Activated T-cell treated with anti-CD3 and anti-CD28 coated beads for 1 hour (primary cell): ENCODE measurements at places on chromosomes 16 and 17.
A peak's percentile ranks its signal among the peaks of the same experiment; 100 is the strongest.

- DNase-seq, result no peak
Measured at GRCh38 chr17:2412561-2413021, 11.7 kb upstream of the MNT start.

- DNase-seq, result no peak
Measured at GRCh38 chr17:4856937-4857314, 23.8 kb downstream of the MINK1 start.

DNA sequence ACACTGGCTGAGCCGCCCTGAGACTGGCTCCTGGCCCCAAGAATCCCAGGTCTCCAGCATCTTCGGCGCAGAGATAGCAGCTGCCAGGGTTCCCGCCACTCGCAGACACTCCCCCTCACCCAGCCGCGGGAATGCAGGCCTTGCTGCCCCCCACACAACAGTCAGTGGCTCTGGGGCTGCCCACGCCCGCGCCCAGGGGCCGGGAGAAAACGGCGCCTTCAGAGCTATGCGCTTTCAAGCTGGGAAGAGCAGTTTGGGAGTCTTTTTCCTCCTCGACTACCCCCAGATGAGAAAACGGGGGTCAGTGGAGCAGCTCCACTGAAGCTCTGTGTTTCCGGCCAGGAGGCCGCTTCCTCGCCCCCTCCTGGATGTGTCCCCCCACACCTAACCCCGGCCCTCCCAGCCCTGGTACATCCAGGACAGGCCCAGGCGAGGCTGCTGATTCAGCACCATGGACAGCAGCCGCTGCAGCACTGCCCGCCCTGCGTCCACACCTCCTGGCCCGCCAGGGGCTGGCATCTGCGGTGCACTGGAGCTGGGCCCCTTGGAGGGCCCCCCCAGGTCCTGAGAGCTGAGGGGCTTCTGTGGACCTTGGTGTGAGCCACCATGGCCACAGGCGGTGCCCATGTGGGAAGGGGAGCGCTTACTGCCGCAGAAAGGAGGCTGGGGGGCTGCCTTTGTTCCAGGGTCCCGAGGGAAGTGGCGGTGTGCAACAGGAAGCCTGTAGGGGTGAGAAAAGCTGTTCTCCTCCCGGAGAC is 35.7 kb downstream of the CACNA1H start:
- DNase-seq, result peak; percentile 33

- no peak for DNase-seq
Measured at GRCh38 chr16:71707199-71707598, 17.3 kb downstream of the PHLPP2 start.

GRCh38 chr16:55330781-55331647 is 7.0 kb downstream of the IRX6 start:
- DNase-seq, result no peak

DNA sequence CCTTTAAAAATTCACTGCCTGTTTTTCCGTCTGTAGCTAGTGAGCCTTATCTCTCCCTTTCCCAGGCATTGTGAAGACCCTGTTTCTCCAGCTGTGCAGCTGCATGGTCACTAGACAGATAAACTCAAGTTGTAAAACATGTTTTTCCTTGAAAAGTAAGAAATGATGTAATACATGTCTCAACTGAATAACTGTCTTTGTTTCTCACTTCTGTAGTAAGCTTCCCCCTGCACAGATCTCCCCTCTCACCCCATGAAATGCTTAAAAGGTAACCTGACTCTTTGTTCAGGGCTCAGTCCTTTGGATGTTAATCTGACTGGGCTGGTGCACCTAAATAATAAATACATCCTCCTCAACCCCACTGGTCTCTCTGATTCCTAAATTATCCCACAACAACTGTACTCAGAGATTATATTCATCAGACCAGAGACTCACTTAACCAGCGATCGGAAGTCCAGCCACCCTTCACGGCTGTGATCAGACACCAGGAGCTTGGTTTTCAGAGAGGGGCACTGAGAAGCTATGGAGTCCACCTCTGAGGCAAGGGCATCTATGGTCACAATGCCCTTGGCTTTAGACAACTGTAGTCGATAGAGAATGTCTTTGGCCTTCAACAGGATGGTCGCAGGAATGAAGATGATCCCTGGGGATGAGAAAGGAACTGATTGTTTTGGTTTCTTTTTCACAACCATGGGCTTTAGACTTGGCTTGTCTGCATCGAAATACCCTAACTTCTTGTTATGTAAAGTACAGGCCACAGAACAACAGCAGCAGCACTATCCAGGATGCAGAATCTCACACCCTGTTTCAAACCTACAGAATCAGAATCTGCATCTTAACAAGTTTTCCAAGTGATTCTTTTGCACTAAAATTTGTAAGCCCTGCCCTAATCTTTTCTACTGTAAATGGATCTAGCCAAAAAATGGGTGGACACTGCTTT is 15.4 kb downstream of the ACSM1 start:
- no peak for DNase-seq

DNA sequence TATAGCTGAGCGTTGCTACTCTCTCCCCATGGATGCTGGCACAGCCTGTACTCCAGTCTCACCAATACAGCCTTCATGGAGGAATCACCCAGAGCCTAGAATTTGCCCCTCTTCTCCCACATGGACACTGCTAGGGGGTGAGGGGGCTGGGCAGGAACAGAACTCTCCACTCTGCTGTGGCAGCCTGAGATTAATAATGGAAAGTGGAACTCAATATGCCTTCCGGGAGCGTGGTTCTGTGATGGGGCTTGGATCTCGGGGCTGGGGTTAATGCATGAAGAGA is 1.2 kb downstream of the SLC9A5 start:
- no peak for DNase-seq

- DNase-seq, result no peak
Measured at GRCh38 chr17:1169221-1169928, 10.4 kb downstream of the ABR start.

DNA sequence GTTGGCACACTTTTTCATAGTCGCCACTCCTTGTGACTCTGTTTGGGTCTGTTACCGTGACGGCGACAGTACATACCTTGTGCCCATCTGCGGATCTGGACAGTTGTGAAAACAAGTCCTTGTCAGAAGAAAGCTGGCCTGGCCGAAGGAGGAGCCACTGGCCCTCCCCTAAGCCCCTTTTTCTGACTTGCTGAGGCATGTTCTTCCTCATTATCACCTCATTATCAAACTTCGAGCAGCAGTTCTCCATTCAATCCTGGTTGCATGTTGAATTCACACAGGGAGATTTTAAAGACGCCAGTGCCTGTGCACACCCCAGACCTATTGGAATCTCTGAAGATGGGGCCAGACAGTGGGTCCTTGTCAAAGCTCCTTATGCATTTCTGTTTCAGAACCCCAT is 61.1 kb downstream of the CYLD start:
- no peak for DNase-seq

- DNase-seq, result no peak
Measured at GRCh38 chr17:12320286-12320685, 299.6 kb downstream of the MAP2K4 start.

GRCh38 chr17:48841395-48841831 is 10.6 kb downstream of the CALCOCO2 start:
- no peak for DNase-seq

GRCh38 chr16:84849751-84850150 is 30.0 kb downstream of the CRISPLD2 start:
- DNase-seq, result no peak

DNA sequence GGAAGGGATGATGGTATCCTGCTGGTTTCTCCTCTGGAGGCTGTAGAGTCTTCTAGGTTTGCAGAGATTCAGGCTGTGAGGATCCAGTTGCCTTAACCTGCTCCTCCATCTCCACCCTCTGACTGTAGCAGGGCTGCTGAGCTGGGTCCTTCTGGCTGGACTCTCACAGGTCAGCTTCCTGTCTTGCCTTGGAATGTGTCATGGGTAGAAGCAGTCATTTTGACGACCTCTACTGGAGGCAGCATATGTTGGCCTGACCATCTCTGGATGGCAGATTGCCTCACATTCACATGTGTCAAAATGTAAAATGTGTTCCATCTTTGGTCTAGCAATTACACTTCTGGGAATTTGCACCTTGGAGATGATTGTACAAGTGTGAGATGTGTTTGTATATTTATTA is 504.4 kb upstream of the EEF2KMT start:
- no peak for DNase-seq

GRCh38 chr17:71527311-71527710 is 593.5 kb upstream of the SOX9 start:
- DNase-seq, result no peak

DNA sequence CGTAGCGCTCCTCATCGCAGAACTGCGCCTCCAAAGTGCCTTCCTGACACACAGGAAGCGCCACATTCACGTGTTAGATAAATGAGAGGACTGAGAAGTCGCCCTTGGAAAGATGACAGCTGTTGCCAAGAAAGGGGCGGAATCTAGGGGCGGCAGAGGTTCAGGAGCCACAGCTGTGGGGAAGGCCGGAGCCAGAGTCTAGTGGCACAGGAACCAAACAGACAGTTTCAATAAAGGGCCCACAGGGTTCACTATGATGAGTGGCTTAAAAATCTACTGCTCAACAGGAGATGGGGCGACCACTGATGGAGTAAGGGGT is 4.7 kb downstream of the FLCN start:
- DNase-seq, result no peak

GRCh38 chr16:788399-789126 is at the start of gene CHTF18:
TSS of gene CHTF18 (plus strand) at chr16:788620. CDS start at chr16:788685, 65 bp downstream.
- peak; percentile 89 for DNase-seq

DNA sequence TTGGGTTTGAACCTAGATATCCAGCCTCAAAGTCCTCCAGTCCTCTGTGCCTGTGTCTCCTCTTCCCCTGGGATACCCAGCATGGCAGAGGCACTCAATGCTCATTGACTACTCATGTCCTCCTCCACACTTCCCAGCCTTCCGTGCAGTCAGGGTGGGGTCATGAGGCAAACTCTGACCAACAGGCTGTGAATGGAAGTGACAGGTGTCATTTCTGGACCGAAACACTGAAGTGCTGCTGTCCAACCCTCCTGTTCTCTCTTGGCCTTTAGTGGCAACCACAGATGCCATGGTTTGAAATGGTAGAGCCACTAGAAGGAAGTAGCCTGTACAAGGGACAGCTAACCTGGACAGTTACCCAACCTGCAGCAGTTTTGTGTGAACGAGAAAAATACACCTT is 46.7 kb upstream of the MAP3K14 start:
- no peak for DNase-seq

DNA sequence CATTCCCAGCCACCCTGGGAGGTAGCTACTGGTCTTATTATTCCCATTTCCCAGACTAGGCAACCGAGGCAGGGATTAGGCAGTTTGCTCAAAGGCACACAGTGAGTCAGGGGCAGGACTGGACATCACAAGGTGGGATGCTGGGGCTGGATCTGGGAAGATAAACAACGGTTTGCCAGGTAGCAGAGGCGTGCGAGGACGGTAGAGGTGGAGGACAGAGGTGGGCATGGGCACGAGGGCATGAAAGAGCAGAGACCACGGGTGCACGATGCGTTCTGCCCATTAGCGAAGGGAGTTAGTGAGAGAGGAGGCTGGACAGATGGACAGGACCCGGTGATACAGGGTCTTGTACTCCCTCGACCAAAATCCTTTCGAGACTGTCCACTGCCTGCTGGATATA is 148.0 kb downstream of the SDK2 start:
- DNase-seq, result no peak

DNA sequence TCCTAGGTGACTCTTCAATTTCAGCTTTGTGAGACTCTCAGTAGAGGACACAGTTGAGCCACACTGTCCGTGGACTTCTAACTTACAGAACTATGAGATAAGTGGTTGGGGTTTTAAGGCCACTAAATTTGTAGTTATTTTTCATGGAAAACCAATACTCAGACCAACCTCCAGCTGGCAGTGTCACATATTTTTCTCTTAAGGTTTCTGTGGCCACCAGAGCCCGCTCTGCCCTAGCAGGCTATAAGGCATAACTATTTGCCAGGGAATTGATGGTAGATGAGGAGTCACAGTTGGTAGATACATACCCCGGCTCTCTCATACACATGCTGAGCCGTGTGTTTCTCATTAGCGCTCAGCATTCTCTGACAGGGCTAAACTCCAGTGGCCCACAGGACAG is 336.8 kb upstream of the MON1B start:
- DNase-seq, result no peak

DNA sequence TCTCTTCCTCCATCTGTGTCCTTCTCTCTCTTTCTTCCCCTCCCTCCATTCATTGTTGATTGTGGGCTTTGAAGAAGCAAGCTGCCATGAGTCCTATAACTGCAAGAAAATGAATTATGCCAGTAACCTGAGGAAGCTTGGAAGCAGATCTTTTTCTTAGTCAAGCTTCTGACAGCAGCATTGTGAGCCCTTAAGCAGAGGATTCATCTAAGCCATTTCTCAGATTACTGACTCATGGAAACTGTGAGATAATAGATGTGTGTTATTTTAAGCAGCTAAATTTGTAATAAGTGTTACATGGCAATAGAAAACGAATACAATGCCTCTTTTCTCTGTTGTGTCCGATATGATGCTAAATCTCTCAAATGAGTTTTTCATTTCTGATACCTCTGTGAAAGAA is 1109.7 kb downstream of the CDH11 start:
- DNase-seq, result no peak
